ENCODE measurements at places on chromosomes 5 and 9.

DNA sequence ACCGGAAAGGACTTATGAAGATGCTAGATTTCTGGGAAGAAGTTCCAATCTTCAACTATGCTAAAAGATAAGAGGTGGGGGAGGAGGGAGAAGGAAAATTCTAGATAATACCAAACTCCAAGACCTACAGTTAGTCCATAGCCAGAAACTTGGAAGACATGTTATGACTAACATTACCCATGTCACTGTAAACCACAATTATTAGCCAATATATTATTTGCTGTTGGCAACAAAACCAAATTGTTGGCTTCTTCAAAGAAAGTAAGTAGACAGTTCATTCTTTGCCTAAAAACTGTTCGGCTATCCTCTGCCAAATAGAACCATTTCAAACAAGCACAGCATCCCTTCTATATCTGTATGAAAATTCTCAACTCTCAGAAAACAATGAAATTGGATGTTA lies 25.1 kb downstream of the PRLR start:
- DNase-seq = no peak

GRCh38 chr9:125594223-125594610 lies 112.8 kb downstream of the MAPKAP1 start:
- DNase-seq = no peak

DNA sequence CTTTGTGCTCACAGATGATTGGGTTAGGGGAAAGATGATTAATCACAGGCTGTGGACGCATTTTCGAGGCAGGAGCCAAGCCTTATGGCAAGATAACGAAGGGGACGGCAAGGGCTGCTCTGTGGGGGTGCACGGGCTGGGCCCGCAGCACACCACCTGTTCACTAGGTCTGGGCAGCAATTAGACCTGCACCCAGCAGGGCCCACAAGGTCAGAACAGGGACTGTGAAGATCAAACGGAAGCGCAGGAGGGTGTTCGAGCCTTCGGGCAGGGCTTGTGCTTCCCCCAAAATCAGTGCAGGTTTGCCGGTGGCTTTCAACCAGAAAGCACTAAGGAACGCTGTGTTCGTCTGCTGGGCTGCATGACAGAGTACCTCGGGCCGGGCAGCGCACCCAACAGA lies 73.7 kb downstream of the UBE2QL1 start:
- DNase-seq = no peak

DNA sequence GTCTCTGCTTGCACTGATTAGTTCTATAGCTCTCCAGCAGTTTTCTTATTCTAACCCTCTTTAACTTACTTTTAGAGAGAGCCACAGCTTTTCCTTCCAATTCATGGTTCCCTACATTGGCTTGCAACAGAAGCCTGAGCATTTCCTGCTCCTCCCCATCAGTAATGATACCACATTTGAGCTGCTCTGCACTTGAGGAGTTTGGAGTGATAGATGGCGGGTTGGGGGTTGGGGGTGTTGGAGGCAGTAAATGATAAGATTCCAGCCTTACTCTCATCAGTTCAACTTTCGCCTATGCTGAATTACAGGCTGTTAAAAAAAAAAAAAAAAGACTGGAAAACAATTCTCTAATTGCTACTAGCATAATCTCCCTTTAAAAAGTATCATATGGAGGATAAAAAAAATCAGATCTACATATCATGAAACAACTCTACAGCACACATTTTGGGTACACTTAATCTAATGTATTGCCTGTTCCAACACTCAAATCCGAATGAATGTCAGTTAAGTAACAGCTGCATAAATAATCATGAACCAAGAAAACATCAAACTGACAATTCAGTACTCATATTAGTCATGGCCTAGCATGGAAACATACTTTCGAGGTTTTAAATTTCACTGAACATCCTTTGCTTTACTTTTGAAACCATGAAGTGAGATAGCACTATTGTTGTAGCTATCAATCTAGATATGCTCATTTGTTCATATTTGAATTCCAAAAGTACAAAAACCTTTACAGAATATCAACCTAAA lies 224.7 kb downstream of the NFIB start:
- no peak for DNase-seq

DNA sequence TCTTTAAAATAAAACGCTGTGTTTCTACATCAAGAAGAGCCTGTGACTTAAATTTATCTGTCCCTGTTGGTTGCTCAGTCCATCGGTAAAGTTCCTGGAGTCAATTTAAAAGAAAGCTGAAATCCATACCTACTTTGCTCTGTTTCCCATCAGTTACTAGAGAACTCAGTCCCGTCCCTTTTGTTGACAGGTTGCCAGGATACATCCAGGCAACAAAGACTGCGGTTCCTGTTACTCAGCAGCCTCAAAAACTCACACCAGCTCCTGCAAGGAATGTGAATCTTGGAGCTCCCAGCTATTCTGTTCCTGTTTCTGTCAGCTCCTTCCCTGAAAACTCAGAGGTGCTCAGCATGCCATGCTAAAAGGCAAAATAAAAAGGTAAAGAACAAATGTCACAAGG lies at the start of gene ZNF474:
Gene ZNF474, plus strand, starts transcription at position 241 of the 400 bp plus-strand sequence. CDS start 22,445 bp downstream, outside the sequence.
- no peak for DNase-seq

Data from stimulated activated CD8-positive, alpha-beta memory T cell treated with anti-CD3 and anti-CD28 coated beads, Interleukin-15, amount 100 ng/mL, for 1 hour (primary cell).